ENCODE measurements at places on chromosomes 1 and 21. TPM values are rescaled to one million over a fixed set of nuclear protein-coding genes. Genes with fewer than 3 reads are reported as not detected.

The HTR6 gene
- total RNA-seq = not detected

The FCRL2 gene
- 0.27 TPM for total RNA-seq

The SHISAL2A gene
- 0.38 TPM for total RNA-seq

The PODN gene
- 17.1 TPM for total RNA-seq

The CYYR1 gene
- total RNA-seq = 12.6 TPM

The OPTC gene
- 40.7 TPM for total RNA-seq

The USP21 gene
- total RNA-seq = 28.2 TPM

The ANGPTL1 gene
- 62.8 TPM for total RNA-seq

The GPR153 gene
- total RNA-seq = 17.4 TPM

The KRTAP19-2 gene
- not detected for total RNA-seq
